Posterior vena cava (tissue), 2 donors: ENCODE measurements at places on chromosomes 2 and 18.

DNA sequence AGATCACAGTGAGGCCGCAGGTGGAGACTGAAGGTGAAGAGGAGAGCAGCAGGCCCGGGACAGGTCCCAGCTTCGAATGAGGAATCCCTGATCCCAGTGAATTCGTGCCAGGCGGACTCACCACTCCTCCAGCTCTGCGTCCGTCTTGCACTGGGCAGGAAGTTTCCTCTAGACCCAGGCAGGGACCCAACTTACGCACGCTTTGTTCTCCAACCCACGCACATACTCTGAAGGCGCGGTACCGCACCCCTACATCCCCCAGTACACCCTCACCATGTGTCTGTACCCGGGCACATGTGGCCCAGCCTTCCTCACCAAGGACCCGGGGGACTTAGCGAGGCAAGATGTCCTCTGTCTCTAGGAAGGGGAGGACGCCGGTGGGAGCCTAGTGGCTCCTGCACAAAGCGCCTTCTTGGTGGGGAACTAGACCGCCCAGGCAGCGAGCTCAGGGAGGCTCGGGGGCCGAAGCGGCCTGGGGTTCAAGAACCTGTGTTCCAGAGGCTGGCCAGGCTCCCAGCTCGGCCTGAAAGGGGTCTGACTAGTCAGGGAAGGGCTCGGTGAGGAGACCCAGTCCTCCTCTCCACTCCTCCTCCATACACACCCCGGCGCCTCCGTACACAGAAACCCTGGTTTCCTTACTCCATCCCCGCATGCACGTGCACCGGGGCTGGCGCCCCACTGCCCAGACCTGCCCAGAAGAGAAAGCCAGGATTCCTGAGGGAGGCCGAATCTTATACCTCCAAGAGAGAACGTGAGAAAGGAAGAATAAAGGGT lies 38.3 kb upstream of the ATP6V1B1 start:
- DNase-seq, result no peak

DNA sequence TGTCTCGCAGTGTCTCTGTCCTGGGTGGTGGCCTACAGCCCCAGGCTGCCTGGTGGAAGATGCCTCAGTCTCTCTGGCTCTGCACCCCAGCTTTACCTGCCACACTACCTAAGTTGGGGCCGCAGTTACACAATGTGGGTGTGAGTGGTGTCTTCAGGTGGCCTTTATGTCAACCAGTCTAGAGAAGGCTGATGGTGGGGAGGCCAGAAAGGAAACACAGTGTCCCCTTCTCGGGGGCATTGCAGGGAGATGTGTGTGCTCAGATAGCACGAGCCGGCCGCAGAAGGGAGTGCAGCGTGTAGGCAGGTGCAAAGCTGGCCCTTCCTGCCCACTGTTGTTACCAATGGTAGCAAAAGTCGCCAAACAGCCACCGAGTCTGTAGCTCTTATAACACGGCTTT lies 216.1 kb downstream of the SH3RF3 start:
- no peak for DNase-seq

GRCh38 chr2:207805566-207806226 lies 36.0 kb upstream of the FZD5 start:
- no peak for DNase-seq

DNA sequence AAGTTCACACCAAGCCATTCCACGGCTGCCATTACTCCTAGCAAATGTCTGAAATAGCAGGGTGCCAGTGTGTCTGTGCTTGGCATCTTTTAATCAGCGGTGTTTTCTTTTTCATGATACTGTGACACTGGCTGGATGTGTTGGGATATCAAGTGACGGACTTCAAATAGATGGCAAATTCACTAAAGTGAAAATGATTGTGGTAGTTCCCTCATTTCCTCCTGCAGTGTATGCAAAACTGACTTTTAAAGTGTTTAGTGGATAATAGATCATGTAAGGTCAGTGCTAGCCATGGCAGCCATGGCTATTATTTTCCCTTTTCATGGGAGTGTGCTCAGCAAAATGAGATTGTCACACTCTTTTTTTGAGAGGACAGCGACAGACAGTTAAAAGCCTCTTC lies 261.5 kb upstream of the SIX3 start:
- no peak for DNase-seq

GRCh38 chr18:21242141-21242779 lies at the start of gene GREB1L:
Gene GREB1L (plus strand): TSS chr18:21242232. CDS start chr18:21383519, 141,287 bp downstream.
- DNase-seq, result peak; percentile 82
